Activated CD4-positive, alpha-beta memory T cell treated with anti-CD3 and anti-CD28 coated beads for 36 hours (primary cell): ENCODE measurements at places on chromosomes 2 and 18.
A peak's percentile ranks its signal among the peaks of the same experiment; 100 is the strongest.

- no peak overlapping the region for H3K4me3 ChIP-seq
- H3K27me3 ChIP-seq, result no peaks in the 10 kb centered on the region
- H3K4me1 ChIP-seq, result no peaks in the 10 kb centered on the region
- H3K27ac ChIP-seq, result no peak overlapping the region
These were observed 75.0 kb upstream of the CD226 start for GRCh38 chr18:70022636-70023035.

DNA sequence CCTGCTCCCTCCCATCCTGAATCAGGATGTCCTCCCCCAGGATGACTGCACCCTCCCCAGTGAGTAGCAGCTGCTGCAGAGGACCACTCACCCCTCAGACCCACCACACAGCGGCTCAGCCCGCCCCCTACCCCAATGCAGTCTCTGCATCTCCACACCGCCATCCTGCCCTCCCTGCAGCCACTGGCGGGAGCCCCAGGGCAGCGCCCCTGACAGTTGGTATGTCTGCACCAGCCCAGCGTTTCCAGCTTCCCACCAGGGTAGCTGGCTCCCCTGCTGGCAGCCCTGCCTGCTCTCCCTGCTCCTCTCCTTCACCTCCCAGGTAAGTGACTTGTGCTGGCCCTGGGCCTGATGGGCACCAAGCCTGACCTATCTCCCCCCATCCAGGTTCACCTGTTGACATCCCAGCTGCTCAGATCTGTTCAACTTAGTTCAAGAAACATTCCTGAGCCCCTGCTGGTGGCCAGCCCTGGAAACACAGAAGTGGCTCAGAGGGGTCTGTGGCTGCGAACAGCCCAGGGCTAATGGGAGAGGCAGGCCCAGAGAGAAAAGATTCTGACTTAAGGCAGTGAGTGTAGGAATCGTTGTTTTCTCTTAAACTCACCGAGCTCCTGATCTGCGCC is 117.7 kb upstream of the RAB6C start:
- DNase-seq, result no peak
- H3K27me3 ChIP-seq, result no peaks in the 10 kb centered on the region
- no peak overlapping the region for H3K4me3 ChIP-seq
- no peak overlapping the region for H3K27ac ChIP-seq
- H3K4me1 ChIP-seq, result no peaks in the 10 kb centered on the region
- H3K36me3 ChIP-seq, result no peaks in the 10 kb centered on the region

GRCh38 chr2:230985519-230986231 is 10.2 kb upstream of the SPATA3 start:
- peak overlapping the region; percentile 21 for H3K4me3 ChIP-seq
- H3K27me3 ChIP-seq, result peaks cover 20% of the 10 kb centered on the region
- peaks cover 2% of the 10 kb centered on the region for H3K36me3 ChIP-seq
- DNase-seq, result no peak
- H3K27ac ChIP-seq, result peak overlapping the region; percentile 80

- H3K27me3 ChIP-seq, result peaks cover 3% of the 10 kb centered on the region
- H3K27ac ChIP-seq, result no peak overlapping the region
- no peak for DNase-seq
- no peaks in the 10 kb centered on the region for H3K36me3 ChIP-seq
- no peaks in the 10 kb centered on the region for H3K4me1 ChIP-seq
- no peak overlapping the region for H3K4me3 ChIP-seq
These were observed 106.8 kb downstream of the CYP26B1 start for GRCh38 chr2:72040629-72041571.

DNA sequence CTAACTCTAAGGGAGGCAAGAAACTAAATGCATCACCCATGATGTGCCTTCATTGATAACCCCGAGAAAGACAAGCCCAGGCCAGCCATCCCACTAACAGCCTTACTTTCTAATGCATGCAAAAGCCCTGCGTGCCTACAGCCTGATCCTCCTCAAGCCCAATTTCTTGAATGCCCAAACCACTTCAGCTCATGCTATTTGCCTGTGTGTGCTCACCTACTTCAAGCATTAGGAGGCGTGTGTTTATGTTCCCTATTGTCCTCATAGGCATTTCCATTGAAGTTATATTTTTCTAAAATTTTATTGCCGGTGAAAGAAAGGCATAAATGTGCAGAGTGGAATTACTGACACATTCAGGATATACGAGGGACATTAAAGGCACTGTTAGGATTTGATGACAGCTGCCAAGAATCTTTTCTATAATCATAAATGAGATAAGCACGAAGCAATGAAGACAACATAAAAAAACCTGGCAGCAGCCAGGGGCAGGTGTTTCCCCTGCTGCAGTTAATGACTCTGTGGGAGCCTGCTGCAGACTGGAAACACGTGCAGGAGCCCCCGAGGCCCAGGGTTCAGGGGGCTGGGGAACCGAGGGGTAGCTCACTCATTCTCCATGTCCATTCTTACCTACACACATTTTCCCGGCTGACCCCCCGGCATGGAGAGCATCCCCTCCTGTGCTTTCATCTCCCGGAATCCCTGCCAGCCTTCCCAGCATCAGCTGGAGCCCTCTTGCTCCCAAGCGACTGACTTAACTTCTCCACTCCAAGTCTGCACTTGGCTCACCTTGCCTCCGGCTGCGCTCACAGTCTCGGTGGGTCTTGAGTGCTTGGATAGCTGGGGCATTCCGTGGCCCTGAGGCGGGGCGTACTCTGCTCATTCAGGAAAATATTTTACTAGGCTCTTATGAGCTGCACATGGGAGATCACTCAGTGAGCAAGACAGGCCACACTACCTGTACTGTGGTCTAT is 292.3 kb upstream of the SIX2 start:
- no peaks in the 10 kb centered on the region for H3K4me1 ChIP-seq
- H3K27me3 ChIP-seq, result peaks cover 2% of the 10 kb centered on the region
- no peak overlapping the region for H3K4me3 ChIP-seq

- H3K4me1 ChIP-seq, result peaks cover 9% of the 10 kb centered on the region
- H3K4me3 ChIP-seq, result no peak overlapping the region
- H3K36me3 ChIP-seq, result no peaks in the 10 kb centered on the region
- H3K27me3 ChIP-seq, result peaks cover 12% of the 10 kb centered on the region
- DNase-seq, result no peak
These were observed 3.8 kb downstream of the CXCR2 start for GRCh38 chr2:218129458-218130135.
